ENCODE measurements at places on chromosomes 5 and 9. TPM values are rescaled to one million over a fixed set of nuclear protein-coding genes. Genes with fewer than 3 reads are reported as not detected.

- no peak overlapping the region for H3K27ac ChIP-seq
- H3K36me3 ChIP-seq, result no peaks in the 10 kb centered on the region
- no peak overlapping the region for H3K4me3 ChIP-seq
- no peaks in the 10 kb centered on the region for H3K4me1 ChIP-seq
- DNase-seq, result no peak
Measured at GRCh38 chr5:91707521-91707841, 324.4 kb upstream of the ARRDC3 start.

GRCh38 chr5:142883438-142883837 is 113.3 kb downstream of the ARHGAP26 start:
- H3K4me3 ChIP-seq, result no peak overlapping the region
- no peaks in the 10 kb centered on the region for H3K36me3 ChIP-seq
- H3K27me3 ChIP-seq, result no peaks in the 10 kb centered on the region

DNA sequence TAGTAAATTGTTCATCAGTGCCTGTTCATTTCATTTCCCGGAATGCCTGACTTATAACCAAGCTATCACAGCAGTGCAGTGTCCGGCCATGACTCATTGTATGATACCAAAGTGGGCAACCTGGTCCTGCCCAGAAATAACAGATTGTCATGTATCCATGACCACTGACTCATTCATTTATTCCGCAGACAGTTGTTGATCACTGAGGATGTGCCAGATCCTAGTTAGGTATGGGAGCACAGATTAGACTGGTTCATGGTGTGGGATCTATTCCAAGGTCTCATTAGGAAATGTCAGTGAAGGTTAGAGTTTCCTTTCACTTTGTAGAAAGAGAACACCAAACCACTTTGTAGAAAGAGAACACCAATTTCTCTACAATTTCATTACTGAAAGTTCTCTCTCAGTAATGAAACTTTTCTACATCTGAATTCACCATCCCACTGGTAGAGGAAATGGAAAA is 8.7 kb downstream of the NREP start:
- peak overlapping the region; percentile 15 for H3K4me3 ChIP-seq

DNA sequence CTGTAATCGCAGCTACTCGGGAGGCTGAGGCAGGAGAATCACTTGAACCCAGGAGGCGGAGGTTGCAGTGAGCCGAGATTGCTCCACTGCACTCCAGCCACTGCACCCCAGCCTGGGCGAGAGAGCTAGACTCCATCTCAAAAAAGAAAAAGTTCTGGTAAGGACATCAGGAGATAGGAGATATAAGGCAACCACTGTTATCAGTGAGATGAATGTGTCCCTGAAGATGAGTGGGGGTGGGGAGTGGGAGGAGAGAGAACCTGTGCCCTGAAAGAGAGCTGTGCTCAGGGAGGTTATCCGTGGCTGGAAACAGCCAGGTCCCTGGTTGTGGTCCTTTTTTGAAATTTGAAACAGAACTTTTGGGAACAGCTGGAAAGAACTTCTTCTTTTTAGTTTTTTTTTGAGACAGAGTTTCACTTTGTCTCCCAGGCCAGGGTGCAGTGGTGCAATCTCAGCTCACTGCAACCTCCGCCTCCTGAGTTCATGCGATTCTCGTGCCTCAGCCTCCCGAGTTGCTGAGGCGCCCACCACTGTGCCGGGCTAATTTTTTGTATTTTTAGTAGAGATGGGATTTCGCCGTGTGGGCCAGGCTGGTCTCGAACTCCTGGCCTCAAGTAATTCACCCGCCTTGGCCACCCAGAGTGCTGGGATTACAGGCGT is 2.6 kb downstream of the PTPA start:
- peaks cover 15% of the 10 kb centered on the region for H3K4me1 ChIP-seq
- no peak overlapping the region for H3K4me3 ChIP-seq
- no peak overlapping the region for H3K27ac ChIP-seq
- no peaks in the 10 kb centered on the region for H3K27me3 ChIP-seq
- DNase-seq, result no peak

GRCh38 chr5:180873615-180874520 is 12.8 kb upstream of the ZFP62 start:
- no peak overlapping the region for H3K27ac ChIP-seq
- H3K4me1 ChIP-seq, result no peaks in the 10 kb centered on the region
- DNase-seq, result peak; percentile 20
- no peaks in the 10 kb centered on the region for H3K36me3 ChIP-seq

GRCh38 chr5:157680239-157680638 is 8.9 kb downstream of the C5orf52 start:
- H3K4me1 ChIP-seq, result no peaks in the 10 kb centered on the region
- no peak for DNase-seq
- no peak overlapping the region for H3K27ac ChIP-seq
- H3K4me3 ChIP-seq, result no peak overlapping the region
- H3K27me3 ChIP-seq, result no peaks in the 10 kb centered on the region
- no peaks in the 10 kb centered on the region for H3K36me3 ChIP-seq

- DNase-seq, result peak; percentile 39
- H3K36me3 ChIP-seq, result no peaks in the 10 kb centered on the region
- H3K27me3 ChIP-seq, result no peaks in the 10 kb centered on the region
- H3K27ac ChIP-seq, result no peak overlapping the region
- H3K4me1 ChIP-seq, result no peaks in the 10 kb centered on the region
Measured at GRCh38 chr5:78467752-78468357, 107.4 kb downstream of the SCAMP1 start.

DNA sequence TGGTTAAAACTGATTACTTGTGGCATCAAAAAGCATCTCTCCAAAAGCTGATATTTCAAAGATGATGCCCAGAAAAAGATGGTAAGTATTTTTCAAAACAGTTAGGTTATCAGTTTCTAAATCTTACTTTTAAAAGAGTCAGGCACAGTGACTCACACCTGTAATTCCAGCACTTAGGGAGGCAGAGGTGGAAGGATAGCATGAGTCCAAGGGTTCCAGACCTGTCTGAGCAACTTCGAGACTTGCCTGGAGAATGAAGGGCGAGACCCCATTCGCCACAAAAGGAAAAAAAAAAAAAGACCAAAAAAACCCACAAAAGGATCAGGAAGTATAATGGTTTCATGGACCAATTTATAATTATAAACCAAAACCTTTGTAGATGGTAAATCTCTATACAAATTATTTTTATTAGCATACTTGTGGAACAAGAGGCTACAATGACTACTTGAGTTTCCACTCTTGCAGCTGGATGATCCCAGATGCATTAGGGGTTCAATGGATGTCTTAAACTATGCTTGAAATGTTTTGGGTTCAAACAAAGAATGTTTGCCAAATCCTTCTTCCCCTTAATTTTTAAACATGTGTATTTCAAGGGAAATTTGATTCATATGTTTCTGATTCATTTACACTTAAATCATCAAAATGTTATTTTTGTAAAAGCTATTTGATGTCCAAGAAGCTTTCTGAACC is 96.1 kb downstream of the ADAMTSL1 start:
- H3K4me1 ChIP-seq, result peaks cover 15% of the 10 kb centered on the region
- peaks cover 12% of the 10 kb centered on the region for H3K36me3 ChIP-seq
- no peak overlapping the region for H3K4me3 ChIP-seq
- H3K27me3 ChIP-seq, result no peaks in the 10 kb centered on the region
- H3K27ac ChIP-seq, result no peak overlapping the region

GRCh38 chr5:93622240-93622885 is 39.3 kb downstream of the NR2F1 start:
- peak overlapping the region; percentile 74 for H3K27ac ChIP-seq
- H3K36me3 ChIP-seq, result no peaks in the 10 kb centered on the region
- no peaks in the 10 kb centered on the region for H3K27me3 ChIP-seq
- H3K4me3 ChIP-seq, result peak overlapping the region; percentile 88

GRCh38 chr5:39274398-39275085 is 55.2 kb upstream of the FYB1 start:
- no peaks in the 10 kb centered on the region for H3K4me1 ChIP-seq
- H3K36me3 ChIP-seq, result no peaks in the 10 kb centered on the region
- no peak for DNase-seq
- H3K27ac ChIP-seq, result no peak overlapping the region
- no peak overlapping the region for H3K4me3 ChIP-seq

GRCh38 chr5:140677947-140678346 is 4.6 kb upstream of the DND1 start:
- H3K4me3 ChIP-seq, result no peak overlapping the region
- no peaks in the 10 kb centered on the region for H3K27me3 ChIP-seq
- no peak overlapping the region for H3K27ac ChIP-seq
- DNase-seq, result no peak
- peaks cover 66% of the 10 kb centered on the region for H3K36me3 ChIP-seq

- H3K4me1 ChIP-seq, result peaks cover 17% of the 10 kb centered on the region
- peaks cover 8% of the 10 kb centered on the region for H3K27me3 ChIP-seq
- no peak for DNase-seq
- no peaks in the 10 kb centered on the region for H3K36me3 ChIP-seq
- no peak overlapping the region for H3K4me3 ChIP-seq
Measured at GRCh38 chr5:74503-75109, 17.4 kb upstream of the PLEKHG4B start.

DNA sequence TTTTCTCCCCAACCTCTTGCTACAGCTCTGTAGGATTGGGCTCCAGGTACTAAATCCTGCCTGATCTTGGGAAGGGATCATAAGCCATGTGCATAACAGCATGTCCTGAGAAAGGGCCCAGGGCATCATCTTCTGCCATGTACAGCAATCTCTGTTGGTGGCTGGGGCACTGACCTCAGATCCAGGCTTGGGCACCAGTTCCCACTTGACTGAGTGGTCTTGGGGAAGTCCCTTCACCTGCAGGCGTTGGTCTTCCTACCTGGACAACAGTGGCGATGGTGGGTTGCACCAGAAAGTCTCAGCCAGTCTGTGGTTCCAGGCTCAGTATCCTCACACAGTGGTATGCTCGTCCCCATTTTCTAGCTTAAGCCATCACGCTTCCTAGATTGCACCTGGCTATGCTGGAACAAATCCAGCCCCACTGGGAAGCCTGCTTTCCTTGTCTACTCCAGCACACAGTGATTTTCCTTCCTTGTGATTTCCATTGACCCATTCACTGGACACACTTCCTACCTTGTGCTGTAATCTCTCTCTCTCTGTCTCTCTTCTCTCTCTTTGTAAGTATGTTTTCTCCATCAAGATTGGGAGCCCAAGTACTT is 121.7 kb upstream of the PITX1 start:
- no peaks in the 10 kb centered on the region for H3K36me3 ChIP-seq
- H3K27me3 ChIP-seq, result peaks cover 9% of the 10 kb centered on the region
- no peaks in the 10 kb centered on the region for H3K4me1 ChIP-seq
- H3K4me3 ChIP-seq, result no peak overlapping the region

- no peaks in the 10 kb centered on the region for H3K27me3 ChIP-seq
- DNase-seq, result peak; percentile 19
- no peak overlapping the region for H3K4me3 ChIP-seq
- H3K4me1 ChIP-seq, result no peaks in the 10 kb centered on the region
- no peak overlapping the region for H3K27ac ChIP-seq
Measured at GRCh38 chr9:131744171-131744719, 4.4 kb upstream of the RAPGEF1 start.

- no peaks in the 10 kb centered on the region for H3K4me1 ChIP-seq
- H3K27ac ChIP-seq, result no peak overlapping the region
- H3K4me3 ChIP-seq, result no peak overlapping the region
- no peaks in the 10 kb centered on the region for H3K36me3 ChIP-seq
Measured at GRCh38 chr5:8520917-8521316, 652.0 kb downstream of the MTRR start.

GRCh38 chr5:127957701-127958239 is 125.8 kb upstream of the SLC12A2 start:
- peaks cover 18% of the 10 kb centered on the region for H3K4me1 ChIP-seq
- DNase-seq, result no peak
- no peak overlapping the region for H3K4me3 ChIP-seq
- H3K27me3 ChIP-seq, result no peaks in the 10 kb centered on the region

GRCh38 chr9:78213712-78214111 is 22.2 kb upstream of the CEP78 start:
- no peaks in the 10 kb centered on the region for H3K27me3 ChIP-seq
- H3K36me3 ChIP-seq, result no peaks in the 10 kb centered on the region
- no peak overlapping the region for H3K4me3 ChIP-seq
- no peak overlapping the region for H3K27ac ChIP-seq
- DNase-seq, result peak; percentile 49
- no peaks in the 10 kb centered on the region for H3K4me1 ChIP-seq

DNA sequence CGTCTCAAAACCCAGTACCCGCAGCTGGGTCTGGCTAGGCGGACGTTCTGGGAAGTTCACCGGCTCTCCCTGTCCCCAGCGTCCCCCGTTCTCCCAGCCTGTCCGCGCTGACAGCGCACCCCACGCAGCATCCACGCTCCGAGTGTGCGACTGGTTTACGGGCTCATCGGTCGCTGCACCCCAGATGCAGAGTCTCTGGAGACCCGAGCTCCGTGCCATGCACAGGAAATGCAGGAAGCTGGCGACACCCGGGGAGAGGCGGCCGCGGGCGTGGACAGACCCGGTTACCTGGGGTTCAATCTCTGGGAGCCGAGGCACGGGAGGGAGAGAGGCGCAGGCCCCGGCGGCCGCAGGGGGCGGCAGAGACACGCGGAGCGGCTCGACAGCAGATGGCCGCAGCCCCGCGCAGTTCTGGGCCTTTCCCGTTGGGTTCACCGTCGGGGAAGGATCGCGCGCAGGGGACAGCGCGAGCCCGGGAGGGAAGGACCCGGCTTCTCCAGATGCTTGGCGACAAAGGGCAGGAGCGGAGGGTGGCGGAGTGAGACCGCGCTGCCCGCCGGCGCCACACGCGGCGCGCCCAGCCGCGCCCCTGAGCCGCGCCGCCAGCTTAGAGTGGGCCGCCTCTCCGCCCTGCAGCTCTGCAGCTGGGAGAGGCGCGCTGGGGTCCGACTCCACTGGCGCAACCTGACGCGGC is 558 bp downstream of the SHROOM1 start:
- H3K4me3 ChIP-seq, result peak overlapping the region; percentile 66
- no peaks in the 10 kb centered on the region for H3K27me3 ChIP-seq
- no peak overlapping the region for H3K27ac ChIP-seq
- peak; percentile 35 for DNase-seq

DNA sequence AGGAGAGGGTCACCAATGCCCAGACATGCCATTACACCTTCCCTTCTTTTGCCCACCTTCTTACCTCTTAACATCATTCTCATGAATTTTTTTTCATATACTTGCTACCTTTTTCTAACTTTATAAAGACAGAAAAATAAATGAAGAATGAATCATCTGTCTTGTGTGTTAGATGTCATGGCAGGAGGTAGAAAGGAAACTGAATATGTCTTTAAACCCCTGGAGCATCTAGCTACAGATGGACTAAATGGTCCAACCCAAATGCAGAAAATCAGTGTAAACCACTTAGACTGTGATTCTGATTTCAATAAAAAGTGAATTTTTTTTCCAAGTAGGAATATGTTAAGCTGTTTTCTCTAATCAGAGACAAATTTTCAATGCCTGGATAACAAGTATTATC is 11.8 kb upstream of the IL6ST start:
- H3K36me3 ChIP-seq, result no peaks in the 10 kb centered on the region
- peaks cover 1% of the 10 kb centered on the region for H3K4me1 ChIP-seq
- no peak for DNase-seq
- H3K4me3 ChIP-seq, result no peak overlapping the region

Gene INSL4
- not detected for total RNA-seq

Gene TRIM36
- total RNA-seq, result 4.4 TPM

Gene HTR1A
- total RNA-seq, result not detected

Gene TEK
- 2.3 TPM for total RNA-seq

Gene PGM5
- total RNA-seq, result 1.8 TPM

Gene SLC25A2
- 0.25 TPM for total RNA-seq

Gene NTNG2
- 2.4 TPM for total RNA-seq

Gene SHISAL2B
- not detected for total RNA-seq
